ENCODE measurements at places on chromosomes 7 and 10. TPM values are rescaled to one million over a fixed set of nuclear protein-coding genes. Genes with fewer than 3 reads are reported as not detected.
A peak's percentile ranks its signal among the peaks of the same experiment; 100 is the strongest.

DNA sequence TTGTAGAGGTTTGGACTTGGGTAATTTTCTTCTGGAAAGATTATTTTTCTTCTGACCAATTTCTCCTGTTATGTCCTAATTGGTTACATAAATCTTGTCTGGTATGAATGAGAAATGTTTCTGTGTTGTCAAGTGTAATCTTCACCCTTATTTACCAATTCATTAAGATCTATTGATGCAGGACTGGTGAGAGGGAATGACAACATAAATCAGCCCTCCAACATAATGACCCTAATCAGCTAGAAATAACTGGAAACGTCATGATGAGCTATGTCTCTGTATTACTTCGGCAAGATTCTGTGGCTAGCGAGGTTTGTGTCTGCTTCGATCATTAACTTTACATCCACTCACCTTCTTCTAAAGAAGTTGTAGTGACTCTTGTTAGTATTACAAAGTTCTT is 3.5 kb downstream of the FOXP2 start:
- no peak overlapping the region for H3K27ac ChIP-seq
- H3K4me3 ChIP-seq, result no peak overlapping the region
- H3K27me3 ChIP-seq, result no peaks in the 10 kb centered on the region
- H3K4me1 ChIP-seq, result no peaks in the 10 kb centered on the region
- no peak for DNase-seq
- H3K36me3 ChIP-seq, result no peaks in the 10 kb centered on the region

Gene CABCOCO1
- total RNA-seq, result 0.36 TPM

- no peak for DNase-seq
- no peaks in the 10 kb centered on the region for H3K36me3 ChIP-seq
- no peak overlapping the region for H3K4me3 ChIP-seq
- peaks cover 11% of the 10 kb centered on the region for H3K27me3 ChIP-seq
- peak overlapping the region; percentile 56 for H3K27ac ChIP-seq
Observed at GRCh38 chr7:106326594-106327537, 42.1 kb upstream of the NAMPT start.

- no peaks in the 10 kb centered on the region for H3K36me3 ChIP-seq
- no peak overlapping the region for H3K27ac ChIP-seq
- H3K27me3 ChIP-seq, result peaks cover 15% of the 10 kb centered on the region
- no peak for DNase-seq
Observed at GRCh38 chr10:33749790-33750189, 415.3 kb upstream of the NRP1 start.

Gene COL1A2
- 3,868 TPM for total RNA-seq

GRCh38 chr7:66837007-66837406 is 84.0 kb upstream of the TMEM248 start:
- DNase-seq, result no peak
- H3K27me3 ChIP-seq, result peaks cover 2% of the 10 kb centered on the region
- H3K27ac ChIP-seq, result no peak overlapping the region
- H3K36me3 ChIP-seq, result 0 out of 2 replicates have a peak, but pooled peaks cover 4% of the 10 kb centered on the region

- no peak overlapping the region for H3K27ac ChIP-seq
- no peak overlapping the region for H3K4me3 ChIP-seq
- H3K36me3 ChIP-seq, result peaks cover 54% of the 10 kb centered on the region
- no peak for DNase-seq
- H3K27me3 ChIP-seq, result 0 out of 2 replicates have a peak, but pooled peaks cover 3% of the 10 kb centered on the region
- peaks cover 15% of the 10 kb centered on the region for H3K4me1 ChIP-seq
Observed at GRCh38 chr7:45912972-45913371, 8.1 kb downstream of the IGFBP3 start.

GRCh38 chr10:96921655-96922054 is 89.6 kb downstream of the LCOR start:
- H3K27ac ChIP-seq, result no peak overlapping the region
- no peak for DNase-seq
- no peak overlapping the region for H3K4me3 ChIP-seq
- H3K27me3 ChIP-seq, result no peaks in the 10 kb centered on the region
- peaks cover 10% of the 10 kb centered on the region for H3K36me3 ChIP-seq

Gene CALML3
- not detected for total RNA-seq

DNA sequence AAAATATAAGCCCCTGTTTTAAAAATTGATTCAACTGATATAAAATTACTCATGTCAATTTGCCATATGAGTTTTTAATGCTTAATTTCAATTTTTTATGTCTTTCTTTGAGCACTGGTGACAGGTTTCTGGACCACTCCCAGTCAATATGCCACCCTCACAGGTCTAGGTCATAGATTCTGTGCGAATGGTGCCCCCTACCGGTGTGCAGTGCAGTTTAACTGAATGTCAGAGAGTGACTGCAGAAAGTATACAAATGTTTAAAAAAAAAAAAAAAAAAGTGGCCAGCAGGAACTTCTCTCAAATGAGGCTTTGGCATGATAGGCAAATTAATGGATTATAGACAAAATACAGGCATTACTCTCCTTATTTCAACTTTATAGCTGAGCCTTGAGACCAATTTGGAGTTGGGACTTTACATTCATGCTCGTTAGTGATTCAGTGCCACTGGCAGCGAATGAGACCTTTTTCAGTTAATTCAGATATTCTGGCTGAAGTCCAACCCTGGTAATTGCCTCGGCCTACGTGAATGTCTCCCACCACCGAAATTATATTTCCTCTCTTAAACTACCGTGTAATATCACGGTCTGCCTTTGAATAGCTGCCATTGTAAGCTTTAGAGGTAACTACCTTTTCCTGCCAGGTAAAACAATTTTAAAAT is 427.6 kb downstream of the PHTF2 start:
- no peaks in the 10 kb centered on the region for H3K36me3 ChIP-seq
- no peak overlapping the region for H3K4me3 ChIP-seq

DNA sequence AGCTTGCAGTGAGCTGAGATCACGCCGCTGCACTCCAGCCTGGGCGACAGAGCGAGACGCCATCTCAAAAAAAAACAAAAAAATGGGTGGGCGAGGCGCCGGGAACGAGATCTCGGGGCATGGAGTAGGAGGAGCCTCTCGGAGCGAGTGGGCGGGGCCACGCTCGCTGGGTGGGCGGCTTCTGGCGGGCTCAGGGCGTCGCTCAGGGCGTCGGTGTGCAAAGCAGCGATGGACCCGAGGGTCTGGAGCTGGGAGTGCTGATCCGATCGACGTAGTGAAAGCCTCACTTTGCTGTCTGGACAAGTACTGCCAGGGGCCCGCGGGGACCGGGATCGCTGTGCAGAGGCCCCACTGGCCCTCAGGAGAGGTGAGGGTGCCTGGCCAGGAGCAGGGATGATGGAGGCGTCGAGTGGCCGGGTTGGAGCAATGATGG is 22.6 kb upstream of the AMZ1 start:
- H3K4me3 ChIP-seq, result peak overlapping the region; percentile 41
- H3K27me3 ChIP-seq, result peaks cover 19% of the 10 kb centered on the region
- H3K36me3 ChIP-seq, result no peaks in the 10 kb centered on the region
- H3K27ac ChIP-seq, result no peak overlapping the region

All from HFFc6 (cell line).